CD8-positive, alpha-beta T cell (primary cell): ENCODE measurements at places on chromosomes 11 and 22. TPM values are rescaled to one million over a fixed set of nuclear protein-coding genes. Genes with fewer than 3 reads are reported as not detected.

Gene LRP4
- total RNA-seq, result not detected

Gene NRXN2
- 0.43 TPM for total RNA-seq

Gene POTEH
- total RNA-seq, result not detected

DNA sequence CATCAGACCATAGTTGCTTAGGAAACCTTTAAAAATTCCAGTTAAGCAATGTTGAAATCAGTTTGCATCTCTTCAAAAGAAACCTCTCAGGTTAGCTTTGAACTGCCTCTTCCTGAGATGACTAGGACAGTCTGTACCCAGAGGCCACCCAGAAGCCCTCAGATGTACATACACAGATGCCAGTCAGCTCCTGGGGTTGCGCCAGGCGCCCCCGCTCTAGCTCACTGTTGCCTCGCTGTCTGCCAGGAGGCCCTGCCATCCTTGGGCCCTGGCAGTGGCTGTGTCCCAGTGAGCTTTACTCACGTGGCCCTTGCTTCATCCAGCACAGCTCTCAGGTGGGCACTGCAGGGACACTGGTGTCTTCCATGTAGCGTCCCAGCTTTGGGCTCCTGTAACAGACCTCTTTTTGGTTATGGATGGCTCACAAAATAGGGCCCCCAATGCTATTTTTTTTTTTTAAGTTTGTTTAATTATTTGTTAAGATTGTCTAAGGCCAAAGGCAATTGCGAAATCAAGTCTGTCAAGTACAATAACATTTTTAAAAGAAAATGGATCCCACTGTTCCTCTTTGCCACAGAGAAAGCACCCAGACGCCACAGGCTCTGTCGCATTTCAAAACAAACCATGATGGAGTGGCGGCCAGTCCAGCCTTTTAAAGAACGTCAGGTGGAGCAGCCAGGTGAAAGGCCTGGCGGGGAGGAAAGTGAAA is 73.4 kb downstream of the NCAPD3 start:
- DNase-seq, result no peak

- DNase-seq, result no peak
Measured at GRCh38 chr11:128416976-128417375, 170.4 kb downstream of the ETS1 start.

DNA sequence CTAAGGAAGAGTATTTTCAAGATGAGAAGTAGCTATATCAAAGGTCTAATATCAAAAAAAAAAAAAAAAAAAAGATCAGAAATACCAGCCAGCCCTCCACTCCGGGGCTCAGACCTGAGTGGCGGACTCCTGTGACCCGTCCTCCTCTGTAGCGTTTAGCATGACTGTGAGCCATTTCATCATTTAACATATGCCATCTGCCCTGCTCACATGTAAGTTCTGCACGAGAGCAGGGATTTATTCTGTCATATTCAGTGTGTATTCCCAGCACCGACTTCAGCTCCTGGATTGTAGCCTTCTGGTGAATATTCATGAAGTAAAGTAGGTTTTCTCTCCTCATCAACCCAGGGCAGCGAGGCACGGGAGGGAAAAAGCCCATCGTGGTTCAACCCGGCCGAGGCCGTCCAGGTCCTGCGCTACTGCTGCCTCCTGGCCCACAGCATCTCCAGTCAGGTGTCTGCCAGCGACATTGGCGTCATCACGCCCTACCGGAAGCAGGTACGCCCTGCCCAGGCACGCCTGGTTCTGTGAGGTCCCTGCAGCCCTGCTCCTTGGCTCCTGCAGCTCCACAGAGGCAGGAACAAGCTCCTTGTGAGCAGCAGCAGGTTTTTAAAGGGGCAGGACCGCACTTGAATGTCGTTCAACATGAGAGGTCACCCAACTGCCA is 12.7 kb upstream of the PANX2 start:
- no peak for DNase-seq

DNA sequence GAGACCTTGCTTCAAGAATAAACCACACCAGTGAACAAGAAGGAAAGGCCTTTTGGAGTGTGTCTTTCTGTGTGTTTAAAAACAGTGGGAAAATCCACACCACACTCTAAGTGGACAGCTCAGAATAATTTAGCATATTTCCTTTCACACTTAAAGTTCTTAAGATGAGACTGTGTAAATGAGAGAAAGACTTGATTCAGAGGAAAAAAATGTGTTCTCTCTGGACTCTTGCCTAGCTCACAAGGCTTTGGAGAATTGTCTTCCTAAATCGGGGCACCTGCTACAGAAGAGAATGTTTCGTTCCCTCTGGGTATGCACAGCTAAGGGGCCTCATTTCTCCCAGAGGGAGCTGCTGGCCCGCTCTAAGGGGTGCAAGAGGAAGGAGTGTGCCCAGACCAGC is 28.4 kb upstream of the CRTAM start:
- no peak for DNase-seq

DNA sequence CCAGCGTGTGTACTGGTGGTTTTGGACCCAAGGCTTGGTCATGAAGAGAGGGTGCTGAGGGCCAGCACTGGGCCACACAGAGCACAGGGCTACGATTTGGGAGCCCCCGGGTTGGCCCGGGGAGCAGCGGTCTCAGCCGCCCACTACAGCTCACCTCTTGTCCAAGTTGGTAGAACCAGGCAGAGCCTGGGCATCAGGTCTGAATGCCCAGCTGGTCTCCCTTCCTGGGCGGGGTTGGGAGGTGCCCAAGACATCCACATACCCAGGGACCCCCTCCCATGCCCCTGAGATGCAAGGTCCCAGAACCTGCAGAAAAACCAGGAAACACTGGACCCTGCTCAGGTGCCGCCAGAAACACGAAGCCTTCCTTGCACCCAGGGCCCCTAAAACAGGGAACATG is 18.0 kb downstream of the CELSR1 start:
- DNase-seq, result no peak
